ENCODE measurements at places on chromosomes 12 and 14. TPM values are rescaled to one million over a fixed set of nuclear protein-coding genes. Genes with fewer than 3 reads are reported as not detected.

- no peak for DNase-seq
- peaks cover 16% of the 10 kb centered on the region for H3K4me1 ChIP-seq
- peak overlapping the region; percentile 35 for H3K4me3 ChIP-seq
- H3K27me3 ChIP-seq: no peaks in the 10 kb centered on the region
- H3K36me3 ChIP-seq: no peaks in the 10 kb centered on the region
Observed at GRCh38 chr12:65881348-65881961, 57.2 kb downstream of the HMGA2 start.

DNA sequence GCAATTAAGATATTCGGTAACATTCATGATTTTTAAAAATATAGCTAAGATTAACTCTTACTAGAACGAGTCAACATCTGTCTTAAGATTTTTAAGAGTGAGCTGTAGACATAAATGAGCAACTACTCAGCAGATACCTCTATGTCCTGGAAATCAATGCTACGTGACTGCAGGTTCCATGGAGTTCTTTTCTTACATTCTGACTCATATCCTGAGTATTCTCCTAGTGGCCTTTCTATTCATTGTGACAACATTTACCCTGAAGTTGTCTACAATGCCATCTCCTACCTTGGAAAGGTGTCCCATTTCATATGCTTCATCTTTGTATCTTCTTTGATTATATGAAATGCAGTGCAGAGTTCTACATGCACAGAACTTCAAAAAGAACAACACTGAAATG is 59.9 kb downstream of the PKP2 start:
- no peak for DNase-seq
- H3K27ac ChIP-seq: no peak overlapping the region
- no peak overlapping the region for H3K4me3 ChIP-seq
- peaks cover 3% of the 10 kb centered on the region for H3K36me3 ChIP-seq
- no peaks in the 10 kb centered on the region for H3K27me3 ChIP-seq

DNA sequence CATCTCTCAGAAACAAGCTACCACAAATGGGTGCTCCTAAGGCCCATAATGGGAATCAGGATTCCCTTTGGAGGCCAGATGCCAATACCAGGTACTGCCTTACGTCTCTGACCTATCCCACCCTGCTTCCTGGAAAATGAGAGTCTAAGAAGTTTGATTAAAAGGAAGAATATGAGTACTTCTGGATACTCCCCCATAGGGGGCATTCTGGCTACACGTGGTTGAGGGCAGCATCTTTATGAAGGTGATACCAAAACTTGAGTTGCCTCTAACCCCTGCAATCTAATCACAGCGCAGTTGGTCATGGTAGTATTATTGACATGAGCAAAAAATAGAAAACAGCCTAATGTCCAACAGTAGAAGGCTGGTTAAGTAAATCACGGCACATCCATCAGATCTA is 184.2 kb upstream of the LHX5 start:
- no peaks in the 10 kb centered on the region for H3K36me3 ChIP-seq
- H3K4me3 ChIP-seq: no peak overlapping the region
- H3K27ac ChIP-seq: no peak overlapping the region

GRCh38 chr14:74569806-74570591 is 42.0 kb downstream of the LTBP2 start:
- peaks cover 99% of the 10 kb centered on the region for H3K4me1 ChIP-seq
- H3K27me3 ChIP-seq: no peaks in the 10 kb centered on the region
- no peak overlapping the region for H3K4me3 ChIP-seq
- H3K27ac ChIP-seq: peak overlapping the region; percentile 81
- no peaks in the 10 kb centered on the region for H3K36me3 ChIP-seq

ZC3H10 gene
- 2.0 TPM for total RNA-seq

- no peak for DNase-seq
- H3K27me3 ChIP-seq: no peaks in the 10 kb centered on the region
- H3K4me3 ChIP-seq: no peak overlapping the region
- no peaks in the 10 kb centered on the region for H3K36me3 ChIP-seq
Observed at GRCh38 chr14:97106166-97106565, 309.0 kb downstream of the VRK1 start.

ZNF740 gene
- total RNA-seq: 12.8 TPM

- H3K27me3 ChIP-seq: no peaks in the 10 kb centered on the region
- H3K36me3 ChIP-seq: no peaks in the 10 kb centered on the region
- H3K27ac ChIP-seq: peak overlapping the region; percentile 64
- no peak overlapping the region for H3K4me3 ChIP-seq
Observed at GRCh38 chr14:91854327-91854934, 12.9 kb downstream of the TC2N start.

KCNA5 gene
- total RNA-seq: not detected

DNA sequence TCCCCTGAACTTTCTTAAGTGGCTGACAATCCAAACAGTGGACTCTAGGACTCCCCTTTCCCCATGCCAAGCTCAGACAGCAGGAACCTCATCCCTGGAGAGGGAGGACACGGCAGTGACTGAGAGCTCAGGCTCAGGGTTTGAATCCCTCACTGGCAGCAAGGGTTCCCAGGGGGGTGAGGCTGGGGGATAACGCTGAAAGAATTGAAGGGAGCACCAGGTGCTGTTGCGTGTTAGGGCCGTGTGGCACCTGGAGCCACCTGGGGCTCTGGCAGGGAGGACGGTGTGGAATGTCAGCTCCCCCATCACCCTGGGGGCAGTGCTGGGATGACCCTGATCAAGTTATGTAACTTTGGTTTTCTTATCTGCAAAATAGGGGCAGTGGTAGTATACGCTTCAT is 40.1 kb downstream of the ANO2 start:
- no peaks in the 10 kb centered on the region for H3K4me1 ChIP-seq
- no peaks in the 10 kb centered on the region for H3K36me3 ChIP-seq
- no peak overlapping the region for H3K4me3 ChIP-seq

GRCh38 chr12:49296836-49297694 is 2.1 kb downstream of the PRPH start:
- H3K27ac ChIP-seq: no peak overlapping the region
- peaks cover 45% of the 10 kb centered on the region for H3K4me1 ChIP-seq
- peaks cover 13% of the 10 kb centered on the region for H3K27me3 ChIP-seq
- no peak for DNase-seq
- H3K4me3 ChIP-seq: no peak overlapping the region
- H3K36me3 ChIP-seq: no peaks in the 10 kb centered on the region

Measured in vagina (tissue), 2 donors.